Activated T-cell treated with anti-CD3 and anti-CD28 coated beads, Interleukin-2, amount 50 U/mL, for 72 hours (primary cell): ENCODE measurements at places on chromosomes 13 and 19. TPM values are rescaled to one million over a fixed set of nuclear protein-coding genes. Genes with fewer than 3 reads are reported as not detected.

The LGALS7B gene
- total RNA-seq: not detected

The TEX26 gene
- total RNA-seq: not detected

The FUT3 gene
- 1.7 TPM for total RNA-seq

The SYCN gene
- not detected for total RNA-seq

The ZNF583 gene
- total RNA-seq: 2.3 TPM

The IGSF23 gene
- not detected for total RNA-seq

The KIR3DL3 gene
- not detected for total RNA-seq

The ACER1 gene
- not detected for total RNA-seq

The GAPDHS gene
- not detected for total RNA-seq

The KL gene
- 0.99 TPM for total RNA-seq

The XPO4 gene
- 20.8 TPM for total RNA-seq

The PSG6 gene
- total RNA-seq: not detected

The ZNF211 gene
- 18.2 TPM for total RNA-seq

The MYO1F gene
- 54.1 TPM for total RNA-seq

The PSG11 gene
- not detected for total RNA-seq

The KLK3 gene
- total RNA-seq: not detected

The ZNF547 gene
- 4.5 TPM for total RNA-seq

The HOOK2 gene
- 41.0 TPM for total RNA-seq

The GSX1 gene
- not detected for total RNA-seq

The SLC8A2 gene
- 0.97 TPM for total RNA-seq

The NAPSA gene
- 53.3 TPM for total RNA-seq

The IZUMO1 gene
- total RNA-seq: 0.32 TPM

The RGS9BP gene
- total RNA-seq: 0.14 TPM

The SRRM5 gene
- total RNA-seq: 1.1 TPM

The GPR12 gene
- not detected for total RNA-seq

The DCLK1 gene
- not detected for total RNA-seq

The CEACAM1 gene
- 8.2 TPM for total RNA-seq

The HPN gene
- 0.30 TPM for total RNA-seq

The ZNF85 gene
- 23.8 TPM for total RNA-seq

The EFNA2 gene
- not detected for total RNA-seq

The ZNF443 gene
- 4.3 TPM for total RNA-seq

The GTPBP3 gene
- 39.1 TPM for total RNA-seq

The PRTN3 gene
- not detected for total RNA-seq

The IRGC gene
- not detected for total RNA-seq

The PDE4A gene
- 36.8 TPM for total RNA-seq

The DMPK gene
- 31.7 TPM for total RNA-seq

The OR4F17 gene
- total RNA-seq: not detected

The TMEM238 gene
- total RNA-seq: 7.5 TPM

The CGB1 gene
- total RNA-seq: not detected

The OR7C1 gene
- not detected for total RNA-seq
